ENCODE measurements at places on chromosomes 2 and 18. TPM values are rescaled to one million over a fixed set of nuclear protein-coding genes. Genes with fewer than 3 reads are reported as not detected.

Gene RAPGEF4
- not detected for polyA plus RNA-seq

Gene ASPRV1
- polyA plus RNA-seq: 0.12 TPM

Gene ZEB2
- 66.1 TPM for polyA plus RNA-seq

Gene EML6
- 0.05 TPM for polyA plus RNA-seq

Gene STPG4
- not detected for polyA plus RNA-seq

Gene DLGAP1
- polyA plus RNA-seq: not detected

DNA sequence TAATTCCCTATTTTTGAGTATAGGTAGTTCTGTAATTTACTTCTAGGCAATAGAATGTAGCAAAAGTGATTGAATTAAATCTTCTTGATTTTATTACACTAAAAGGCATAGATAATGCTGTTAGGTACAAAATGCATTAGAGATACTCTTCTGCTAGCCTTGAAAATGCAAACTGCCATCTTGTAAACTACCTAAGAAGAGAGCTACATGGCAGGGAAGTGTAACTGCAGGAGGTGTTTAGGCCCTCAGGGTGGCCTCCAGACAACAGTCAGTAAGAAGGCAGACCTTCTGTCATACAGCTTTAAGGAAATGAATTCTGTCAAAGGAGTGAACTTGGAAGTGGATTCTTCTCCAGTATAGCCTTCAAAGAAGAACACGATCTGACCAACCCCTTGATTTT lies 1396.8 kb upstream of the SLC39A10 start:
- no peak for DNase-seq

GRCh38 chr18:62616331-62616805 lies 93.5 kb downstream of the ZCCHC2 start:
- DNase-seq: no peak

- no peak for DNase-seq
Measured at GRCh38 chr2:227004482-227004881, 159.5 kb downstream of the COL4A4 start.

DNA sequence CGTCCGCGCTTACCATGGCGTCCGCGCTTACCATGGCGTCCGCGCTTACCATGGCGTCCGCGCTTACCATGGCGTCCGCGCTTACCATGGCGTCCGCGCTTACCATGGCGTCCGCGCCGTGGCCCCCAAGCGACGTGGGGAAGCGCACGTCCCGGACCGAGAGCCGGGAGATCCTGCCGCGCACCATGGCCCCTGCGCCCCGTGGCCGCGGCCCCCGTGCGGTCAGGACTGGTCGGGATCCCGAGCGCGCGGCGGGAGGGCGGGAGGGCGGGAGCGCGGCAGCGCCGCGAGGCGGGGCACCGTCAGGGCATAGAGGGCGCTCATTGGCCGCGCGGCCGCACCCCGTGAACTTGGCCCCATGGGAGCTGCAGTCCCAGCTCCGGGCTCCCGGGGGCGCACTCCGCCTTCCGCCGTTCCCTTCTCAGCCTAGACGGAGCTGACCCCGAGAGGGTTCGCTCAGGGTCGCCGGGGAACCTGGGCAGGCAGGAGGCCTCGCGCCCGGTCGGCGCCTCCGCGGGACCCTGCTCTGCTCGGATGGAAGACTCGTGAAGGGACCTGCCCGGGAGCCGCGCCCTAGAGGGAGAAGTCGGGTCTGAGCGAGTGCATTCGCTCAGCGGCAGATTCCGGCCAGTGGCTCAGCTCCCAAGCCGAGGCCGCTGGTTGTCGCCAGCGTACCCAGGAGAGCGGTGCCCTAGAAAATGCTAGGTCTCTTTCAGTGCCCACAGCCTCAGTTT lies at the start of gene ENOSF1:
Gene ENOSF1 (minus strand): TSS at position 230 of the 734 bp plus-strand sequence. CDS start 43 bp downstream, at position 187.
- DNase-seq: peak; percentile 45

- no peak for DNase-seq
Measured at GRCh38 chr2:64888591-64889309, 100.4 kb upstream of the SLC1A4 start.

- no peak for DNase-seq
Measured at GRCh38 chr2:188576651-188577050, 285.0 kb downstream of the GULP1 start.

DNA sequence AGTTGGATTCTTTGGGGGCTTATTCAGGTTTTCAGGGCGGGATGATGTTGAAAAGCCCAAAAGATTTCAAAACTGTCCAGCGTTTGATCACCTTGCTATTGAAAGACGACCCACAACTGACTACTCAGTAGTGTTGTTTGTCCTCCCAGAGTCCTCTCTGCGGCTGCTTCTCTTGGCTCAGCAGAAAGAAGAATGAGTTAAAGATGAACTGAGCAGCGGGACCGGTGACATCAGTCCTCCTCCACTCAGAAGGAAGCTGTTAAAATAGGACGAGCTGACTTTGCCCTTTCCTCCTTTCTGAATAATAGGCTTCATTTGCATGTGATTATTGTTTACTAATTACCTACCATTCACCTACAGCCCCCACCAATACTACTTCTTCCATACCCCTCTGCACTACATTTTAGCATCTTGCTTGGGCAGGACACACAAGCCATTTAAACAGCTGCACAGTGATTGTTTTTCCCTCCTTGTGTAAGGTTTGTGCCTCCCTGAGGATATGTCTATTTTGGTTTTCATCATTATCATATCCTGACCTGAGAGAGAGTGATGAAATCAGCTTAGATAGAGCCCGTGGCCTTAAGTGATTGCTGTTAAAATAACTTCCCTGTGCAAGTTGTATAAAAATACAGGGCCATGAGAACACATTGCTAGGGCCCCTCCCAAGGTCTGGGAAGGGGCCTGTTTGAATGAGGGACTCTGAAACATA lies 261.8 kb downstream of the FHOD3 start:
- DNase-seq: no peak

DNA sequence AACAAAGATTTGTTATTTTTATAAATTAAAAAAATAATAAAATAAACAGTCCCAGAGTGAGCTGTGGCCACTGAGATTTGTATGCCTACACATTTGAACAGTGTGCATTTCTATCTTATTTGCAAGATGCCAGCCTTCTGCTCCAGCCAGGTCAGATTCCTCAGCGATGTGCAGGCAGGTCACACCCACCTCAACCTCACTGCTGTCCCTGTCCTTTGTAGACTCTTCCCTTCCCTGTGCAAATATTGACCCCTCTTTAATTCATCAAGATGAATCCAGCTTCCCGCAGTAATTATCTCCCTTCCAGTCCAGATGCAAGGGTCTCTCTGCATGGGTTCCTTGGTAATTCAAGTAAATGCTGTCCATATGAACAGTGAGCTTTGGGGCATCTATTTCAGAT lies 256.2 kb downstream of the PIEZO2 start:
- DNase-seq: no peak

DNA sequence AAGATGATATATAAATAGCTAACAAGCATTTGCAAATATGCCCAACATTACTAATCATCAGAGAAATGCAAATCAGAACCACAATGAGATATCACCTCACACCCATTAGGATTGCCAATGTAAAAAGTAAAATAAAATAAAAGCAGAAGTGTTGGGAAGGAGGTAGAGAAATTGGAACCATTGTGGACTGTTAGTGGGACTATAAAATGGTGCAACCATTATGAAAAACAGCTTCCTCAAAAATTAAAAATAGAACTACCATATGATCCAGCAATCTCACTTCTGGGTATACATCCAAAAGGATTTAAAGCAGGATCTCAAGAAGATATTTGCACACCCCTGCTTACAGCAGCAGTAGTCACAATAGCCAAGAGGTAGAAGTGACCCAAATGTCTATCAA lies 99.8 kb upstream of the DAPL1 start:
- DNase-seq: no peak

DNA sequence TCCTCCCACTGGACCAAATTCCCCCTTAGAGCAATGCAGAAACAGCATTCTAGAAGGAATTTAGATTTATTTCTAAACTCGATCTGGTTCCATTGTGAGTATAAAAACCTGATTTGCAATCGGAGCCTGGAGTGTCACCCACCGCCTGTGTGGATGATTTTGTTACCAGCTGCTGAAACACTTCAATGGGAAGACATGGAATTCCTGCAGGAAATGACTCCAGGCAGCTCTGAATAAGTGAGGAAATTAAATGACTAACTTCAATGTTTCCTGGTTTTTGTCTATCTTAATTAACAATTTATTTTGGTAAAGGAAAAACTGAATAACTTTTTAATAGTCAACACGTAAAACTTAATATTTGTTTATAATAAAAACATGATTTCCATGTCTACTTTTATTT lies 19.3 kb downstream of the CTAGE1 start:
- no peak for DNase-seq

GRCh38 chr2:3174626-3175567 lies 202.7 kb downstream of the EIPR1 start:
- no peak for DNase-seq

GRCh38 chr2:239311132-239312040 lies 89.4 kb downstream of the HDAC4 start:
- no peak for DNase-seq

DNA sequence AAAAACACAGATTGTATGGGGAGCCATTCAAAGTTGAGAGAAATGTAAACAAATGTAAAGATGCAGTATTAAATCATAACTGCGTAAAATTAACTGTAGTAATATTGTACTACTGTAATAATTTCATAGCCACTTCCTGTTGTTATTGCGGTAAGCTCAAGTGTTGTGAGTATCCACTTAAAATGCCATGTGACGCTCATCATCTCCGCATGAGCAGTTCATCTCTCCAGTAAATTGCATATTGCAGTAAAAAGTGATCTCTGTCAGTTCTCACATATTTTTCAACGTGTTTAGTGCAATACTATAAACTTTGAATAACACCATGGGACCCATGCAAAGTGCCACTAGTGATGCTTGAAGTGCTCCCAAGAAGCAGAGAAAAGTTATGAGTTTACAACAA lies 41.8 kb upstream of the SP3 start:
- no peak for DNase-seq

Measured in naive B cell (primary cell).